Brain (organoid and tissue), 16 donors: ENCODE measurements at places on chromosomes 5 and 9. TPM values are rescaled to one million over a fixed set of nuclear protein-coding genes. Genes with fewer than 3 reads are reported as not detected.
A peak's percentile ranks its signal among the peaks of the same experiment; 100 is the strongest.

DMAC1 gene
- 74.0 TPM for polyA plus RNA-seq

- peak; percentile 63 for DNase-seq
Observed at GRCh38 chr5:110195288-110195687, 505.6 kb downstream of the MAN2A1 start.

GRCh38 chr5:138032572-138033385 is at the start of gene FAM13B:
Gene FAM13B (minus strand): TSS chr5:138033079. CDS start chr5:138019111, 13,968 bp downstream.
- peak; percentile 81 for DNase-seq

SLC9A3 gene
- 19.5 TPM for polyA plus RNA-seq

GRCh38 chr9:130311003-130311402 is 45.4 kb downstream of the HMCN2 start:
- DNase-seq, result no peak

GRCh38 chr5:81717860-81718259 is 33.0 kb downstream of the SSBP2 start:
- DNase-seq, result no peak

PCDHB13 gene
- 0.87 TPM for polyA plus RNA-seq
